Activated T-cell treated with anti-CD3 and anti-CD28 coated beads, Interleukin-2, amount 50 U/mL, for 4 hours (primary cell): ENCODE measurements at places on chromosomes 3 and 15.

DNA sequence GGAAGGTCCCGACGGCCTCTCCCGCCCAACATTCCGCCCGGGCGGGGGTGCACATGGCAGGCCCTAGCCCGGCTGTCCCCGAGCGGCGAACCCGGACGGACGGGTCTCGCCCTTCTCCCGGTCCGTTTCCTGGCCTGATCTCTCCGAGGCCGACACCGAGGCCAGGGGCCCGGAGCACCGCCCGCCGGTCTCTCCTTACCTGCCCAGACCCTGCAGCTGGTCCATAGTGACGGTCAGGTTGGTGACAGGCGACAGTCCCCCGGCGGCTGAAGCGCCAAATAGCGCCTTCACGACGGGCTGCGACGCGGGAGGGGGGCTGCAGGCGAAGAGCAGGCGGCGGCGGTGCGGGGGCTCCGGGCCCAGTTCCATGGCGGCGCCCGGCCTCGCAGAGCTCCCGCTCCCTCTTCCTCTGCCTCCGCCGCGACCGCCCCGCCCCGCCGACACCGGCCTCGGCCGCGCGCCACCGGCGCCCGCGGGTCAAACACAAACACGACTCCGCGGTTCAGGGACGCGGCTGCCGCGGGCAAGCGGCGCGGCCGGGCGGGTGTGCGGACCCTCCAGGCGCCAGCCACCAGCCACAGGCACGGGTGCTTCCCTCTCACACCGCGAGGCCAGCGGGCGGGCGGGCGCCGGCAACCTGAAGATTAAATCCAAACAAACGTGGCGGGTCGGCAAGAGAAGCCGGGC lies 495 bp downstream of the CDC25A start:
- no peak for DNase-seq

- no peak for DNase-seq
Measured at GRCh38 chr3:66390013-66390412, 110.8 kb downstream of the LRIG1 start.

- DNase-seq, result no peak
Measured at GRCh38 chr3:63538919-63539318, 113.6 kb upstream of the SNTN start.

GRCh38 chr3:138976047-138976446 lies 29.0 kb downstream of the FOXL2NB start:
- no peak for DNase-seq

GRCh38 chr15:31111091-31111647 lies 9.6 kb upstream of the TRPM1 start:
- no peak for DNase-seq
